T-helper 17 cell (primary cell): ENCODE measurements at places on chromosomes 16 and 17. TPM values are rescaled to one million over a fixed set of nuclear protein-coding genes. Genes with fewer than 3 reads are reported as not detected.

HSPB9 gene
- total RNA-seq = not detected

CACNG3 gene
- not detected for total RNA-seq

DNA sequence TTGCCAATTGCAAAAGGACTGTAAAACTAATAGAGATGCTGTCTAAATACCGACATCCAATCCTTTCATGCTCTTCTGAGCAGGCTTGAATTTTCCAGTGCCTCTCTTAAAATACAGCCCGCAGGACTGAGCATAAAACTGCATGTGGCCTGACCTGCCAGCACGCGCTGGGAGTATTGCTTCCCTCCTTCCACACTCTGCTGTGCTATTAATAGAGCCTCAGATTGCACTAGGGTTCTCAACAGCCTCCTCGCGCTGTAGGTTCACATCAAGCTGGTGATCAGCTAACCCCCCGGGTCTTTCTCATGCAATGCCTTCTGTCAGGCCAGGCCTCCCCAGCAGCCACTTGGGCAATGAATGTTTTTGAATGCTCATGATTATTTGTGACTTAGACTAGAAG, 14.2 kb upstream of the MSI2 start:
- DNase-seq = no peak

DNA sequence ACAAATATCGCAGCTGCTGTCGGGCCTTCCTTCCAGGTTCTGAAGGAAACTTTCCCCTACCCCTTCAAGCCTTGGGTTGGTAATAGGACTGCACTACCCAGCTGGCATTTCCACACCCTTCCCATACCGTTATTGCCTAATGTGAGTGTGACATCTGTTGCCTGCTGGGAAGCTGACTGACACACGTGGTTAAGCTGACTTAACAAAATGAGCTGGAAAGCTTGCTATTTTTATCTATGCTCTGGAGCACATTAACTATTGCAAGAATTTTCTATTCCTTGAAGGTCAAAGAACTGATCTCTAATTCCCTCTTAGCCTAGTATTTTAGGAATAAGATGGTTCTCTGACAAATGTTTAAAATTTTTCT, 79.5 kb downstream of the PMP22 start:
- DNase-seq = no peak

GRCh38 chr16:79336437-79337229, 263.9 kb downstream of the MAF start:
- no peak for DNase-seq

- no peak for DNase-seq
Observed at GRCh38 chr16:85445779-85446222, 167.3 kb upstream of the GSE1 start.

- no peak for DNase-seq
Observed at GRCh38 chr16:9874219-9874618, 308.0 kb downstream of the GRIN2A start.

DNA sequence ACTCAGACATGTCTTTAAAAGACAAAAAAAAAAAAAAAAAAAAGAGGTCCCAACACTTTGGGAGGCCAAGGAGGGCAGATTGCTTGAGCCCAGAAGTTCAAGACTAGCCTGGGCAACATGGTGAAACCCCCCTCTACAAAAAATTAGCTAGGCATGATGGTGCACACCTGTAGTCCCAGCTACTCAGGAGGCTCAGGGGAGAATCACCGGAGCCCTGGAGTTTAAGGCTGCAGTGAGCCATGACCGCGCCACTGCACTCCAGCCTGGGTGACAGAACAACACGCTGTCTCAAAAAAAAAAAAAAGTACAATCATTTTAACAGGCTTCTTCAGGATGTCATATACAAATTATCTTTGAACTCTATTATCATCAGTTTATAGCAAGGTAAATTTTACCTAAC, 22.0 kb downstream of the C16orf87 start:
- DNase-seq = no peak

DNA sequence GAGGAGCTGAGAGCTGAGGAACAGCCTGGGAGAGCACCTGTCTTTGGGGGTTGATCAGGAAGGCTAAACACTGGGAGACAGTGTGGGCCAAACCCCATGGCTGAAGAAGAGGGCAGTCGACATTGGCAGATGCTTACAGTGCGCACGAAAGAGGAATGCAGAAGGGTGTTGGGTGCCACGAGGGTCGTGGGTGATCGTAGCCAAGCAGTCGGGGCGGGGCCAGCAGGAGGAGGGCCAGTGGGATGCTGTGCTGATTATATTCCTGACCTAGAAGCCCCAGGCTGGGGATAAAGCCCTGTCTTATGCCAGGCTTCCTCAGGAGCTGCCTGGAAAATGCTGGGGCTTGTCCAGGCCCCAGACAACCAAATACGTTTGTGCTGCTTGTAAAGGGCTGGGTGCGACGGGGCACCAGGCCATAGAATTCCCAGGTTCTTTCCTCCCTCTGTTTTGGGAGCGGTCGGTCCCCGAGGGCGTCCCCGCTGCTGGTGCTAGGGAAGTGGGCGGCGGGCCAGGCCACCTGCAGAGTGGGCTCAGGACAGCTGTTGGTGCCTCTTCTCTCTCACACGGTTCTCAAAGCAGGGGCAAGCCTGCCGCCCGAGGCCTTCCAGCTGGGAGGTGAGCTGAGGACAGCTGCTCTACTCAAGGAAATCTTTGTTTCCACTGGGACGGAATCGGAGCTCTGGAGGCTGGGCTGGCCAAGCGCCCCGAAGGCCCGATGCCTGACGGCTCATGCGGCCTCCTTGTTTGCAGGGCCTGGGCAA, 10.0 kb downstream of the C1QTNF1 start:
- no peak for DNase-seq

- DNase-seq = no peak
Observed at GRCh38 chr17:6138761-6139446, 68.7 kb downstream of the WSCD1 start.
